ENCODE measurements at places on chromosomes 13 and 19.

GRCh38 chr13:45055902-45056648, 64.2 kb upstream of the GTF2F2 start:
- no peak for DNase-seq

- DNase-seq = no peak
Observed at GRCh38 chr13:51518827-51519226, 65.4 kb upstream of the WDFY2 start.

DNA sequence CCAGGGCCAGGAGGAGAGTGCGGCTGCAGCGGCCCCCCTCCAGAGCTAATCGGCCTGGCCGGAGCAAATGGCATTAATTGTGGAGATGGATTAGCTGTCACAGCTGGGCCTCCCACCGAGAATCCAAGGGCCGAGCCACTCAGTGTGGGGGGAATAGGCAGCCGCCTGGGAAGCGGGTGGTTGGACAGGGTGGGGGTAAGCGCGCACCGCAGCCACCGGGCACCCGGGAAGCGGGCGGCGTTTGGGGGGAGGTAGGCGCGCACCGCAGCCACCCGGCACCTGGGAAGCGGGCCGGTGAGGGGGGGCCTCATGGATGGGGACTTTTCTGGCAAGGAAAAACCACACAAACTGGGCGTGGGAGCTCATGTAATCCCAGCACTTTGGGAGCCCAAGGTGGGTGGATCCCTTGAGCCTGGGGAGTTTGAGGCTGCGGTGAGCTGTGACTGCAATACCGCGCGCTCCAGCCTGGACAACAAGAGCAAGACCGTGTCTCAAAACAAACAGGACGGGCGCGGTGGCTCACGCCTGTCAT, 9.7 kb downstream of the R3HDM4 start:
- no peak for DNase-seq

DNA sequence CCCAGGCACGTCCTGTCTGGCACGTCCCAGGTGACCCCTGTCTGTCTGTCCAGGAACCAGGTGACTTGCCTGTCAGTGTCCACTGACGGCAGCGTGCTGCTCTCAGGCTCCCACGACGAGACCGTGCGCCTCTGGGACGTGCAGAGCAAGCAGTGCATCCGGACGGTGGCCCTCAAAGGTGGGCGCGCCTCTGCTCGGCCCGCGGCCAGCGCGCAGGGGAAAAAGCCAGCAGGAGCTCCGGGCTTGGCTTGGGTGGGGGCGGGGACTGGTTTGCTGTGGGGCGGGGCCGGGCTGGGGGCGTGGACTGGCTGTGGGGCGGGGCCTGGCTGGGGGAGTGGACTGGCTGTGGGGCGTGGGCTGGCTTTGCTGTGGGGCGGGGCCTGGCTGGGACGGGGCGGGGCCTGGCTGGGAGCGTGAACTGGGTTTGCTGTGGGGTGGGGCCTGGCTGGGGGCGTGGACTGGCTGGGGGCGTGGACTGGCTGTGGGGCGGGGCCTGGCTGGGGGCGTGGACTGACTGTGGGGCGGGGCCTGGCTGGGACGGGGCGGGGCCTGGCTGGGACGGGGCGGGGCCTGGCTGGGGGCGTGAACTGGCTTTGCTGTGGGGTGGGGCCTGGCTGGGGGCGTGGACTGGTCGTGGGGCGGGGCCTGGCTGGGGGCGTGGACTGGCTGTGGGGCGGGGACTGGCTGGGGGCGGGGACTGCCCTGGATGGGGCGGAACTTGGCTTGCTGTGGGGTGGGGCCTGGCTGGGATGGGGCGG, 7.2 kb downstream of the WDR18 start:
- no peak for DNase-seq

DNA sequence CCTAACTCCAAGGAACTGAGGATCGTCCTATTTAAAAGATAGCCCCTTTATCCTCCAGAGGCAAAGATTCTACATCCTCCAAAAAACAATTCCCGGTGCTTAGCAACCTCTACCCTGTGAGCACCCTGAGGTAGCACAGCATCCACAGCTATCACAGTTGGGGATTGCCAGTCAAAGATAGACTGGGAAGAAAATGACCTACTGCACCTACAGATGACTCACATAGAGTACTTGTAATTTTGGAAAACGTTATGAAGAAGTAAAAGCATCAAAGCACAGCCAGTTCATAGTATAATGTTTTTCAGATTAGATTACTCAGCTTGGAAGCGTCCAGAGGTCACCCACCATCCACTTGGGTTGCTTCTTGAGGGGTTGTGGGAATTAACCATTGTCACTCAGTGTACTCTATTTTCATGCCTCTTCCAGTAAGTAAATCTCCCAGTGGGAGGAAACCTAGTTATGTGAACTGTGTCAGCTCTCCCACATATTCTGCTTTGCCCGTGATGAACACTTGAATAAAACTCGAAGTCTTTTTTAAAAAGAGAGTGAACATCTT, 8.9 kb upstream of the FAM124A start:
- no peak for DNase-seq

- no peak for DNase-seq
Observed at GRCh38 chr19:16303755-16304154, 20.9 kb upstream of the KLF2 start.

GRCh38 chr13:41004875-41005693, 14.0 kb downstream of the ELF1 start:
- DNase-seq = no peak

DNA sequence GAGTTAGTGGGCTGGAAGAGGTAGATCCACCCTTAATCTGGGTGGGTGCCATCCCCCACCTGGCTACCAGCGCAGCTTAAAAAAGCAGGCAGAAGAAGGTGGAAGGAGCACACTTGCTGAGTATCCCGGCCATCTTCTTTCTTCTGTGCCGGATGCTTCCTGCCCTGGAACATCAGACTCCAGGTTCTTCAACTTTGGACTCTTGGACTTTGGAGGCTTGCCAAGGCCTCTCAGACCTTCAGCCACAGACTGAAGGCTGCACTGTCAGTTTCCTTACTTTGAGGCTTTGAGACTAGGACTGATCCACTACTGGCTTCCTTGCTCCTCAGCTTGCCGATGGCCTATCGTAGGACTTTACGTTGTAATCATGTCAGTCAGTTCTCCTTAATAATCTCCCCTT, 127.6 kb upstream of the GPC6 start:
- DNase-seq = no peak

GRCh38 chr19:46115396-46116106, 8.9 kb downstream of the IGFL3 start:
- no peak for DNase-seq

- no peak for DNase-seq
Observed at GRCh38 chr13:30170569-30170968, 136.8 kb downstream of the KATNAL1 start.

DNA sequence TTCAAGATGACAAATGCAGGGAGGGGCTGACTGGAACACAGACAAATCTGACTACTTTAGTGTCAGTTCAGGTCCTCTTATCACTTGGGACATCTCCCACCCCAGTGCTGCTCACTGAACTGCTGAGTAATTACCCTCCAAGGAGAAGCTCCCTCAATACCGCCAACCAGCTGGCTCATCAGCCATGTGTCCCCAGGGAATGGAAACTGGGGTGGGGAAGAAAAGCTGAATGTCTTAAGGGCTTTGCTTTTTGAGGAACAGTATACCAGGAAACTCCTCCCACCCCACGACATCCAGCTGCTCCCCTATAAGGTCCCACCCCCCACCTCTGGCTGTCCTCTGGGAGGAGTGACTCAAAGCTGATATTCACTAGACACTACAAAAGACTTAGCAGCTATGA, 2.0 kb downstream of the ZNF823 start:
- no peak for DNase-seq

DNA sequence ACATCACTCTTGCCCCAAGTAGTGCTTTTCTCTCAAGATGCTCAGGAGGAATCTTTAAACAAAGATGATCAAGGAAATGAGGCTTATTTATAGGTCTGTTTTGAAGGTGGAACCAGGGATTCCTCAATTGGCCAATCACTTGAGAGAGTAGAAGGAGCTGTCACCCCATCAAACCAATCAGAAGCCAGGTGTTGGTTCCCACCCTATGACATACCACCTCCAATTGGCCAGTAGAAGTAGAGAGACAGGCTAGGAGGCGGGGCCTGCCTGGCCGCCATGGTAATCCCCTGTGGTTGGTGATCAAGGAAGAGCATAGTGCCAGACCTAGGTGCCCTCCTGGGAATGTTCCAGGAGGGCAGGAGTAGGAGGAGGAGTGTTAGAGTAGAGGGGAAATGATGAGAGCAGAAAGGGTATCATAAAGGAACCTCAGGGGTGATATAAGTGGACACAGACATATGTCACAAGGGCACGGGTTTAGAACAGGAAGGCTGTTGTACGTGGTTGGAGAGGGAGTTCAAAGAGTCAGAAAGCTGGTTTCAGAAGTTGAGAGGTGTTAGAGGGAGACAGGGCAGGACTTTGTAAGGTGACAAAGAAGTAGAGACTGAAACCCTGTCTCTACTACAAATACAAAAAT, 10.5 kb downstream of the PMIS2 start:
- DNase-seq = no peak

GRCh38 chr13:42022796-42023493, 25.5 kb upstream of the DGKH start:
- DNase-seq = no peak

GRCh38 chr13:113876346-113877148, 12.7 kb upstream of the GAS6 start:
- no peak for DNase-seq

DNA sequence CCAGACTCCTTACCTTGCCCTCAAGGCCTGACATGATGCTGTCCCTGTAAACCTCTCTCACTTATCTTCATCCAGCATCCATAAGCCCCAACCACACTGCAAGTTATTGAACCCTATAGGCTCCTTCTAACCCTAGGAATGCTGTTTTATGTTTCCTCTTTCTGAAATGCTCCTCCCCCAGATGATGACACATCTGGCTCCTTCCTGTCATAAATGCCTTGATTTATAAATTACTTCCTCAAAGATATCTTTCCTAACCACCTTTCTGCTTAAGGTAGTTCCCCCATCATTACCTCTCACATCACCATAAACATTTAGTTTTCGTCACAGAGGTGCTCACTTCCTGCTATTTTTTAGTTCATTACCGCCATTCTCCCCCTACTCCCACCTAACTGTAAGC, 12.3 kb downstream of the RUBCNL start:
- DNase-seq = no peak

DNA sequence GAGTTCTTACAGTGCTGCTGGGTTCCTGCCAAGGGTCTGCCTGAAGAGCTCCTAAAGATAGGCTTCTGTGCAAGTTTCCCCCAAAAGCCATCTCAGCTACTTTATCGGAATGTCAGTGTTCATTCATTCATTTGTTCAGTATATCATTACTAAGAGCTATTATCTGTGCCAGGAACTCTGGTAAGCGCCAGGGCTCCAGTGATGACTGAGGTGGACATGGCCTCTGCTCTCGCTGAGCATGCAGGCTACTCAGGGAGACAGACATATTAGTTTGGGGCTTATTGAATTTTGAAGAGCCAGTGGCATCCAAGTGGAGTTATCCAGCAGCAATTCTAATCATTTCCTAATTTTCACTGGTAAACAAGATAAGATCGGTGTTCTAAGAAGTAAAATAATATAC, 65.8 kb downstream of the DGKH start:
- no peak for DNase-seq

DNA sequence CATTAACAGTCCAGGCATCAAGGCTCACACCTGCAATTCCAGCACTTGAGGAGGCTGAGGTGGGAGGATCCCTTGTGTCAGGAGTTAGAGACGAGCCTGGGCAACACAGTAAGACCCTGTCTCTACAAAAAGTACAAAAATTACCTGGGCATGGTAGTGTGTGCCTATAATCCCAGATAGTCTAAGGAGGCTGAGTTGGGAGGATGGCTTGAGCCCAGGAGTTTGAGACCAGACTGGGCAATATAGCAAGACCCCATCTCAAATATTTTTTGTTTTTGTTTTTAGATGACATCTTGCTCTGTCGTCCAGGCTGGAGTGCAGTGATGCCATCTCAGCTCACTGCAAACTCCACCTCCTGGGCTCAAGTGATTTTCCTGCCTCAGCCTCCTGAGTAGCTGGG, 40.1 kb upstream of the ONECUT3 start:
- DNase-seq = no peak

DNA sequence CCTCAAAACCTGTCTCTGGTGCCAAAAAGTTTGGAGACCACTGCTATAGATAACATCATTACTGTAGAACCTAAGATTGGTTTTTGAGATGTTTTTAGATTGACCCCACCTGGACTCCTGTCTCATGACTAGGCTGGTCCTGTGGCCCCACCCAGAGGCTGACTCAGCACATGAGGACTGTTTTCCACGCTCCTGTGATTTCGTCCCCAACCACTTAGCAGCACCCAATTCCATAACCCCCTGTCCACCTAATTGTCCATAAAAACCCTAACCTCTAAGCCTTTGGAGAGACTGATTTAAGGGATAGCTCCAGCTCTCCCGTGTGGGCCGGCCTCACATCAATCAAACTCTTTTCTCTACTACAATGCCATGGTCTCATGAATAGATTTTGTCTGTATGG, 25.6 kb upstream of the GAS6 start:
- no peak for DNase-seq

DNA sequence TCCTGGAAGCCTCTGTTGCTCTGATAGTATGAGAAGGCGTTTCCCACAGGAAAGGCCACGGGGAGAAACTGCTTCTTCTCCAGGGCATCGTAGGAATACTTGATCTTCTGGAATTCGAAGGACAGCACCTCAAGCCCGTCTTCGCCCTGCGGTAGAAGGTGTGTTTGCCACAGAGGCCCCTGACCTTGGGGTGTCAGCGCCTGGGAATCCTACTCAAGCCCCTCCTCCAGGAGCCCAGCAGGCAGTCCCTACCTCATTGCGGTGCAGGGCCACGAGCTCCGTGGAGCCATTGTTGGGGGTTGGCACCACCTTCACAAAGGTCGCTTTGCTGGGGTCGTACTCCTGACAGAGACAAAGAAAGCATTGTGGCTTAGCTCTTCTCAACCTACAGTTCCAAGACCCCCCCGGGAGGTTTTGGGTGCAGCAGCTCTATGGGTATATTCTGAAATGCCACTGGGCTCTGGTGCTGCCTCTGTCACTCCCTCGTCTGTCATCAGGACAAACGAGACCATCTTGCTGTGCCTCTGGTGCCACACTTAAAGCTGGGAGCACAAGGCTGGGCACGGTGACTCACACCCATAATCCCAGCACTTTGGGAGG, 3.7 kb downstream of the ATP13A1 start:
- DNase-seq = no peak

DNA sequence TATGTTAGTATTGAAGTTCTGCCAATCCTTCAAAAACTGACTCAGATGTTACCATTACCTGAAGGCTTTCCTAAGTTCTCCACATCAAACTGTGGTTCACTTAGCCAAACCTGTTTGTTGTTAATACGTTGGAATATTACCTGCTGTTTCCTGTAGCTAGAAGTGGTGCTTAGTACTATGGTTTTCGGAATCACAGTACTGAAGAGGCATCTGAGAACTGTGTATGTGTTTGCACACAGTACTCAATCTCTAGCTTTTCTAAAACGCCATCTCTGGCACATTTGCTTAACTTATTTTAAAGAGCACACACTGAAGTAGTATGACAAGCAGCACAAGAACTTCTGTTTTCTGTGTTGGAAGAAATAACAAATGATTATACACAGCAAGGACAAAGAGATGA, 248.2 kb downstream of the SHISA2 start:
- DNase-seq = no peak

DNA sequence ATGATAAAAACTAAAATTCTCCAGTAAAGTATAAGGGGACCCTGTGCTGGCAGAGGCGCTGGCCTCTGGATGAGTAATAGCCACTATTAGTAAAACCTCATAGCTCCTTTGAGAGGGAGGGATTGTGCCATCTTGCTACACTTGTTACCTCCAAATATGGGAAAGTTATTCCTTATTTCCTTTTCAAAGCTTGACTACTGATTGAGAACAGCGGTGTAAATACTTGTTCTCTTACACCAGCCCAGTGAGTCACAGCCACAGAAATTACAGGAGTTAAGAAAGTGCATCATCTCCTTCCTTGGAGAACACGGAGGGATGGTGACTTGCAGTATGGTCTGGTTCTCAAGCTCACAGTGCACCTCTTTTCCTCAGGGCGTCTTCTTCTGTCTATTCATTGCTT, 379.0 kb downstream of the EFNB2 start:
- no peak for DNase-seq

All from C1 segment of cervical spinal cord (tissue), 14 donors.